ENCODE measurements at places on chromosomes 13 and 19.

GRCh38 chr13:104967376-104967775, 1568.1 kb downstream of the EFNB2 start:
- DNase-seq, result no peak

- no peak for DNase-seq
Measured at GRCh38 chr19:14482172-14482941, 7.2 kb upstream of the PTGER1 start.

DNA sequence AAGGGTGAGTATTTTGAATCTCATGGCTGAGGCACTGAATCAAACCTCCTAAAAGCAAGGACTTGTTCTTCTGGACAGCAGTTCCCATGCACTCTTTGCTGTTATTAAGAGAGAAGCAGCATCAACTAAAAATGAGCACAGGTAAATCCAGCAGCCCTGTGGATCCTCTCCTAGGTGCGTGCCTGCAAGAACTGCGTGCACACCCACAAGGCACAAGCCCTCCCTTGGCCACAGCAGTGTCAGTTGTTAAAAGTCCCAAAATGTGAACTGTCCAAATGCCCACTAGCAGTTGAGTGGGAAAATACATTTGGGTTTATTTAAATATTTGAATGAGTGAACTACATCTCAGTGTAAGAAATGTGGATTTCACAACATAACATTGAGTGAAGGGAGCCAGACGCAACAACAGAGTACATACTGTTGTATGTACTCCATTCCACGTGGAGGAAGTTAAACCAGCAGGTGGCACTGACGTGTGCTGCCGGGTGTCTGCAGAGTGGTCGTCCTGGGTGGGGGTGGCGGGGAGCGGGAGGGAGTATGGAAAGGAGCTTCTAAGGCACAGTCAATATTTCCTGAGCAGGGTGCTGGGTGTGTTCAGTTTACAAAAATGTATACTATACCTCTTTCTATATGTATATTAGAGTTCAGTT, 266.4 kb downstream of the NALCN start:
- no peak for DNase-seq

- DNase-seq, result no peak
Measured at GRCh38 chr13:30376426-30377311, 45.6 kb upstream of the UBE2L5 start.

DNA sequence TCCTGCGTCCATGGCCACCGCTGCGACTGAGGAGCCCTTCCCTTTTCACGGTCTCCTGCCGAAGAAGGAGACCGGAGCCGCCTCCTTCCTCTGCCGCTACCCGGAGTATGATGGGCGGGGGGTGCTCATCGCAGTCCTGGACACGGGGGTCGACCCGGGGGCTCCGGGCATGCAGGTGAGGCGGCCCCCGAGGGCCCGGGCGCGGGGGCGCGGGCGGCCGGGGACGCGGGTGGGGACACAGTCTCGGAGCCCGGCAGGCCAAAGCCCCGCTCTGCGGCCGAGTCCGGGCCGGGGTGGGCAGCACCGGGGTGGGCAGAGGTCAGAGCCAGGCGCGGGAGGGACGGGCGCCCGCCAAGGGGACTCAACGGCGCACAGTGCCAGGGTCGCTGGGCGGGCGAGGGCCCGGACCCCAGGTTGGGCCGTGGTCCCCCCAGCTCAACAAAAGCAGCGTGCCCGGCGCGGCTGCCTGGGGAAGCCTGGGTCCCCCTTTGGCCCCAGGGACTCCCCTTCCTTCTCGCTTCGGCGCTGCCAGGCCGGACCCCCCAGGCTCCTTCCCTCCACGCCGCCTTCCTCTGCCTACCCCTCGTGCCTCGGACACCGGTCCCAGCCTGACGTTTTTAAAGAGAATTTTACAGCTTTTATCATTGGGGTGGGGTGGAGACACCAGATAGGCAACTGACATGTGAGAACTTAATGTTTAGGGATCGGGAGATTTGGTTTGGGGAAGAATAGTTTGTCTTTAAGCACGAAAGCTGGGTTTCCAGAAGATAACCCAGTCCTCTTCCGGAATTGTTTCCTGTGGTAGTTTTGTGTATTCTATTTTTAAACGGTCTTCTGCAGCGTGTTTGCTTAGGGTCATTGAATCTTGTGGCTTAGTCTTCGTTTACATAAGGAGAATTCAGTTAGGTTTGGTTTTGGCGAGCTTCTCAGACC, 509 bp downstream of the TPP2 start:
- peak; percentile 14 for DNase-seq

DNA sequence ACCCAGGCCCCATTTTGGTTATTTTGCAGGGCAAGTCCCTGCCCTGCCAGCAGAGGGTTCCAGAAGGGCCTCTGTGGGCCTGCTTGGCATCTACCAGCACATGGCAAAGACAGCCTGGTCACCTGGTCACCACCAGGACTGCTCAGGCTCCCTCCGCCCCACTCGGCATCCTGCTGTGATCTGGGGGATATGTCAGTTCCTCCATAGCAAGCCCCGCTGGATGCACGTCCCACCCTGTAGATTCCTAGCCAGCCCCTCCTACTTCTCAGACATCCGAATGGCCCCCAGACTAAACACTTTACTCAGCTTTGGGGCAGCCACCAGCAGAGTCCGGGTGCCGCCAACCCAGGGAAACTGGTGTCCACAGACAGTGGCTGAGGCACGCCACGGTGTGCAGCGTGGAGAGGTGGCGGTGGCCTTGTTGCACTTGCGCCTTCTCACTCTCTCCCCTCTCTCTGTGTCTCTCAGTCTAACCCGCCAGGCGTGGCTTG, 31.8 kb upstream of the USE1 start:
- no peak for DNase-seq

- DNase-seq, result no peak
Measured at GRCh38 chr13:74219566-74219965, 85.4 kb upstream of the KLF12 start.

GRCh38 chr19:307793-308420, 16.7 kb upstream of the PLPP2 start:
- DNase-seq, result no peak

- no peak for DNase-seq
Measured at GRCh38 chr19:43551399-43552197, 18.6 kb downstream of the ZNF575 start.

DNA sequence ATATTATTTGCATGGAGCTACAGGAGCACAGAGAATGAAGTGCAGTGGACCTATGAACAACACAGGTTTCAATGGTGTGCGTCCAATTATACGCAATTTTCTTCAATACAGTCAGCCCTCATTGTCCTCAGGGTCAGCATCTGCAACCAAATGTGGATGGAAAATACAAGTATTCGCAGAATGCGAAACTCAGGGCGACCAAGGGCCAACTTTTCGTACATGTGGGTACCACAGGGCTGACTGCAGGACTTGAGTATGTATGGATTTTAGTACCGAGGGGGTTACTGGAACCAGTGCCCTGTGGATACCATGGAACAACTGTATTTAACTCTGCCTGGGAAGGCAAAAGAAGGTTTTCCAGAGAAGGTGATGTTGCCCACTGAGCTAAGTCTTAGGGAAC, 10.2 kb downstream of the LCP1 start:
- no peak for DNase-seq

DNA sequence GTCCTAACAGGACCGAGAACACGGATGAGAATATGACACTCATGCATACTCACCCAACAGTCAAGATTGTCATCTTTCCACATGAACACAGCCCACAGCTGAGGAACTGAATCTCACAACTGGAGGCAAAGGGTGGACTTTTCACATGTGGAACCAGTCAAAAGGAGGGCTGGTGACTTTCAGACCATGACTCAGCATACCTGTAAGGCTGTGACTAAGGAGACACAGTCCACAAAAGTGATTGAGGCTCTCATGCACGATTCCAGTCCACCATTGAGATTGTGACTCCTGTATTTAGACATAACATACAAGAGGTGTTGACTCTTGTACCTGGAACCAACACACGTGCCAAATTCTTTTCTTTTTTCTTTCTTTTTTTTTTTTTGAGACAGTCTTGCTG, 40.0 kb downstream of the ZNF729 start:
- no peak for DNase-seq

- no peak for DNase-seq
Measured at GRCh38 chr19:32649751-32650150, 25.2 kb downstream of the ANKRD27 start.

DNA sequence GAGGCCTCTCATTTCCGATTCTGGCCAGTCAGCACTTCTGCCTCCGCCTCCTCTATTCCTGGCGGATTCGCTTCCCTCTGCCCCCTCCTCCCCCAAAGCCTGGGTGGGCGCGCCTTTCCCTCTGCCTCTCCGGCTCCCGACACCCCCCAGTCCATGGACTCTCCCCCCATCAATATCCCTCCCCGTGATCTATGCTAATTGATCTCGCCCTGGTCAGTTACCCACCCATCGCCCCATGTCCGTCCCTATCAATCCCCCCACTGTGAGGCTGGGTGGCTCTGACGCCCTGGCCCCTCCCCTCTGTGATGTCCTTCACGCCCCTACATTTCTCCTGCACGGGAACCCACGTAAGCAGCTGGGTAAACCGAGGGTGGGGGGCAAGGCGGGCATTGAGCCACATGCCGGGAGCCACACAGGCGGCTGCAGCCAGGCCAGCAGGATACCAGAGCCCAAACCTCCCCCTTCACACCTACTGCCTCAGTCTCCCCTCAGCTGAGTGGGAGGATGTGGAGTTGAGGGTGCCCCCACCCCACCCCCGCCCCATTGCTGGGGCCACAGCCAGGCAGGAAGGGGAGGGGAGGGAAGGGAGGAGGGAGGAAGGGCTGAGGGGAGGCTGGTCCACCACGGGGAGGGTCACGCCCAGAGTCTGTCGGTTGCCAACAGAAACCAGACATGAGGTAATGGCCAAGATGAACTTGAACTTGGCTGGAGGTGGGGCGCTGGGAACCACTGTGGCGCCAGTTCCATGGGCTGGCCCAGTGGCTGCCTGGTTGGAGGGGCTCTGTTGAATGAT, 21.0 kb downstream of the SMIM24 start:
- peak; percentile 64 for DNase-seq

GRCh38 chr19:16025108-16026101, 50.9 kb upstream of the TPM4 start:
- DNase-seq, result no peak

GRCh38 chr19:56750658-56751057, 79.1 kb upstream of the ZNF835 start:
- no peak for DNase-seq

- no peak for DNase-seq
Measured at GRCh38 chr13:50989476-50989875, 79.9 kb downstream of the RNASEH2B start.
